ENCODE measurements at places on chromosomes 12 and 14.
A peak's percentile ranks its signal among the peaks of the same experiment; 100 is the strongest.

DNA sequence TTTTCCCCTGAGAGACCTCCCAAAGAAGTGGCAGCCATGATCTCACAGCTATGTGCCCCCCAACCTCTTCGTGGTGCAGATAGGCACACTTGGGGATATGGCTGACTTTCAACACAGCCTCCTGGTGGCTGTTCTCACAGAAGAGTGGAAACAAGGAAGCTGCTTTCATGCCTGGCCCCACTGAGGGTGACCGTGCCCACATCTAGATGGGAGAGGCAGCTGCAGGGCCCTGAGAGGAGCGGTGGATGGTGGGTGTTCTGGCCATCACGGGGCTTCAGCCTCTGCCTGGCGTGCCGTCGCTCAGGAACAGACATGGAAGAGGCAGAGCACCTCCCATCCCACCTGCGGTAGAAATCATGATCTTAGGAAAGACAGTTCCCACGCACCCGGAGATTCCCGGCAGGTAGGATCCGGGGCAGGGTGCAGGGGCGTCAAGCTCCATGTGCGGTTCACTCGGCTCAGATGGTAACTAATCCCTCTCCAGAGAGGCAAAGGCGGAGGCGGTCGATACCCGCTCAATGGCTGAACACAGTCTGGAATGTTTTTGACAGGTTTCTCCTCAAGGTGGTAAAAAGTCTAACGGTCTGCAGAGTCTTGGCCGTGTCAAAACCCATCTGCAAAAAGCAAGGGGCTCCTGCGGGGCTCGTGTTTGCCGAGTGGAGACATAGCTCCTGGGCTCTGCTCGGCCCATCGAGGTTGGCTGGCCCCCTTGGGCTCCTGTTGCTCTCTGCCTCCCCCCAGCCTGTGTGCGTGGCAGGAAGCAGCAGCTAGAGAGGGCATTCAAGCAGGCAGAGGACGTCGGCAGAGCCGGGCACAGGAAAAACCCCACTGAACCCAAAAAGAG, 225.2 kb upstream of the RTL1 start:
- no peak for DNase-seq

DNA sequence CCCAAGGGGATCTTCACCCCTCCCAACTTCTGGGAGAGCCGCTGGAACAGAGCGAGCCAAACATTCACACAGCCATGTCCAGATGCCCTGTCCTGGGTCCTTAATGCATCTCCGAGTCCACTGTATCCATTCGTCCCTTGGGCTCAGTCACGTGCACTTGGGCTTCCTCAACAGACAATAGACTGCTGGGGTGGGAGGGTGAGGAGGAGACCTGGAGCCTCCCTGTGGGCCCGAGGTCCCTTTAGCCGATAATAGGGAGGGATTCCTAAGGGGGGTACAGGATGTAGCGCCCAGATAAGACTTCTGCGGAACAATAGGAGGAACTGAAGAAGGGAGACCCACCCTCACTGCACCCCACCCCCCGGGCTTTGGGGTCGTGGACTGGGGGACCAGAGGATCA, 6.7 kb downstream of the ARHGEF25 start:
- no peak for DNase-seq

DNA sequence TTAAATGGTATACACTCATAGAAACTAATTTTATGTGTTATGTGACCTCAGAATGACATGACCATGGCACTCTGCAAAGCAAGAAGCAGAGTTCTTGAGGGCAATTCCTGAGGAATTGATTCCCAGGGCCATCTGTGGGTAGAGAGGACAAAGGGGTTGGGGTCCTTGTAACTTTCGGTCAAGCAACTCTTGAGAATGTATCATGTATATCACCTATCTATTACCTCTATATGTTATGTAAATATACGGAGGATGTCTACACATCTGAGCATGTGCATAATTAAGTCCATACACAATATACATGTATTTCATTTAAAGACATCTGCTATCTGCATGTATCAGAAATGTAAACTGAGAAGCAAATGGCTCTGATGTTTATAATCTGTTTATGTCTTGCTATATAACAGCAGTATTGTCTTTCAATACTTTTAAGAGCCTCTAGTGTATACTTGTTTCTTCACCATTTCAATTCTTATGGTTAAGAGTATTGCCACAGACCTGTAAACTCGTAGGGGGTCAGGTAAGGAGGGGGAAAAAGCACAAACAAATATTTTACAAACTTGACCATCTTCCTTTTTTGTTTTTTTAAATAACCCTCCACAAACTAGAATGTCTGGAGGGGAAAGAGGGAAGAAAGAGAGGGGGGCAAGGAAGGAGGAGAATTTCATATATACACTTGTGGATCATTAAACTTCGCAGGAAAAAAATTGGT, 4.5 kb downstream of the FOXA1 start:
- no peak for DNase-seq

GRCh38 chr12:48739618-48740269, 23.2 kb upstream of the CCNT1 start:
- no peak for DNase-seq

- no peak for DNase-seq
These were observed 4.2 kb downstream of the PPTC7 start for GRCh38 chr12:110578694-110579534.

- DNase-seq = no peak
These were observed 69.9 kb downstream of the C12orf56 start for GRCh38 chr12:64320611-64321010.

- DNase-seq = no peak
These were observed 1.8 kb upstream of the GCN1 start for GRCh38 chr12:120196363-120196762.

DNA sequence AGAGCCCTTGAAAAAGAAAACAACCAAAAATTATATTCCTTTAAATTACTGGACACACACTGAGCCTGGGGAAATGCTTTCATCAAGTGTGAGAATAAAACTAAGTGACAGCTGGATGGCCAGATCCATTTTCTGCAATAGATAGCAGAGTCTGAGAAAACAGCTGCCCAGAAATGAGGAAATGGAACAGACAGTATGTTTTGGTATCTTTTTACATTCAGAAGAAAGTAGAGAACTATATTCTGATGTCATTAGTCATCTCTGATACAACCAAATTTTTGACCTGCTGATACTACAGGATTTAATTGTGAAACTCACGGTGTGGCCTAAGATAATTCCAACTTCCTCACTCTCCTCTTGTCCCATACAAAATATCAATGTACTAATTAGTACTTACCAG, 78.2 kb downstream of the HMGA2 start:
- no peak for DNase-seq

GRCh38 chr12:109709401-109709991, 4.1 kb upstream of the FAM222A start:
- no peak for DNase-seq

DNA sequence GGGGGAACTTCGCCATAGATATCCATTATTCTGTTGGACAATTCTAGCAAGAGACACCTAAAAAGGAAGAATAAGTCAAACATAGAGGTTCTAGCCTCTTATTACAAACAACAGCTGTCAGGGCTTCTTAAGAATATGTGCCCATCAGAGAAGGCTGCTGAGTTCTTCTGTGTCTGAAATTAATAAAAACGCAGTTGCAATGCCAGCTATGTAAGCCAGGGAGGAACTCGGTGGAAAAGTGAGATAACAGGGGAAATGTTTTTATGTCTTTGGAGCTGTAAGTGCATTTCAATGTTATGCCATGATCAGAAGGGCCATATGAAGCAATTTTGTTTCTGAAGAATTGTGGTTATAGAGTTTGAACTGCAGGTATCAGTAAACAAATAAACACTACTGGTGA, 95.0 kb downstream of the SYT1 start:
- DNase-seq = no peak

GRCh38 chr14:98940693-98941437, 331.1 kb downstream of the BCL11B start:
- no peak for DNase-seq

DNA sequence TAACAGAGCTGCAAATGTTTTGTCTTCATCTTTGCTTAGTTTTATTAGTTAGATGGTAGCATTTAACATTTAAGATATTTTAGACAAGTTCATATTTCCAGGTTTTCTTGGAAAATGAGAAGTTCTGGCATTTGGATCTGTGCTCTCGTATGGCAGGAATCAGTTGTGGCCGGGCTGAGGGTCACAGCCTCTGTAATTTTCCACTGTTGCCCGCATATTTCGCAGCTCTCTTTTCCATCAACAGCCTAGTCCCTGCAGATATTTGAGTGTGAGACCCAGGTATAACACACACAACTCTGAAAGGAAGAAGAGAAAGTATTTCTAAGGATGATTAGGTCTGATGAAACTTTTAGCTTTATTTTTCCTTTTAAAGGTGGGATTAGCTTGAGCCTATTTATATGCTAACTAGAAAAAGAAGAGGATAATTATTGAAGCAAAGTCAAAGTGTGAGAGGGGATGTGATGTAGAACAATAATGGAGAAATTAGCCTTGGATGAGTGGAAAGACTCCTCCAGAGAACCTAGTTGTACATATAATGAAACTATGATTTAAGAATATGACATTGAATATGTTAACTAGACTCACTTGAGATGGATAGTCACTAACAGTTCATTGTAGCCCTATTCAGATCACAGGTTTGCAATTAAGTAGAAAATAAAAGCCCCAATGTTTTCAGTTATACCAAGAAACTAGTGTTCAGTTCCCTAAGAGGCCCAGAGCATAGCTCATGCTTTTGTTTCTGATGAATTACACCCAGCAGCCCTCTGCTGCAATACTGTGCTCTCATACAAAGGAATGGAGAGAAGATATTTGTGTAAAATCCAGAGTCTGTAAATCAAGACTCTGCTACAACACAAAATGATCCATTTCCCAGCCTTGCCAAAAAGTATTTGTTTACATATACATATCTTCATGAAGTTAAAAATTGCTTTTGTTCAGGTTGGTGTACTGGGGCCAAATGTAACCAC, 158.4 kb downstream of the C12orf50 start:
- no peak for DNase-seq

- no peak for DNase-seq
These were observed 12.9 kb downstream of the GNG2 start for GRCh38 chr14:51873221-51873893.

- DNase-seq = no peak
These were observed 782.5 kb downstream of the C12orf50 start for GRCh38 chr12:87246726-87247125.

GRCh38 chr12:51827925-51828818, 20.3 kb downstream of the FIGNL2 start:
- no peak for DNase-seq

DNA sequence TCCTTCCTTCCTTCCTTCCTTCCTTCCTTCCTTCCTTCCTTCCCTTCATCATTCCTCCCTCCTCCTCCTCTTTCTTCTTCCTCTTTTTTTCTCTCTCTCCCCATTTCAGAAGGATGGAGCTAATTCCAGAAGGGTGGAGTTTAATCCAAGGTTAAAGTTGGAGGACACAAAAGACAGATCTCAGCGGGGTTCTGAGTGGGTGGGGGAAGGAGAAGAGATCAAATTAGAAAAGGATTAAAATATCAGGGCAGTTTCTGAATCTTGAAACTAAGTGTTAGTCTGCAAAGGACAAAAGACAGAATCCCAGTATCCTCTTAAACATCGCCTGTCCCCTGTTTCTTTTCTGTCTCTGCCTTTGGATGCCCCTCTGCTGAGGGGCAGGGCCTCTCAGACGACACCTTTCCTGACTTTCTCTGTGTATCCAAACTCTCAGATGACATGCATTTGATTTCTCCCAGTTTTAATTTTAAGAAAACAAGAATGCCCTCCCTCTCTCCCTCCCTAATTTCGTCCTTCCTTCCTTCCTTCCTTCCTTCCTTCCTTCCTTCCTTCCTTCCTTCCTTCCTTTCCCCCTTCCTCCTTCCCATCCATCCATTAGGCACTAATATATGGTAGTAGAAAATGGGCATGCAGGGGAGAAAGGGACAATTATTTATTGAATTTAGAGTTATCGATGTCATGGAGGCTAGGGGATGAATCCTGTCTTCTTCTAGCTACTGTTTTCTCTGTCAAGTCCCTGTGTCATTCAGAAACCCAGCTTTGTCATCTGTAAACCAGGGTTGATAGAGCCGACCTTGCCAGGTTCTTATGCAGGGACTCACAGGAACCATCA, 269.1 kb downstream of the VRK1 start:
- DNase-seq = no peak

DNA sequence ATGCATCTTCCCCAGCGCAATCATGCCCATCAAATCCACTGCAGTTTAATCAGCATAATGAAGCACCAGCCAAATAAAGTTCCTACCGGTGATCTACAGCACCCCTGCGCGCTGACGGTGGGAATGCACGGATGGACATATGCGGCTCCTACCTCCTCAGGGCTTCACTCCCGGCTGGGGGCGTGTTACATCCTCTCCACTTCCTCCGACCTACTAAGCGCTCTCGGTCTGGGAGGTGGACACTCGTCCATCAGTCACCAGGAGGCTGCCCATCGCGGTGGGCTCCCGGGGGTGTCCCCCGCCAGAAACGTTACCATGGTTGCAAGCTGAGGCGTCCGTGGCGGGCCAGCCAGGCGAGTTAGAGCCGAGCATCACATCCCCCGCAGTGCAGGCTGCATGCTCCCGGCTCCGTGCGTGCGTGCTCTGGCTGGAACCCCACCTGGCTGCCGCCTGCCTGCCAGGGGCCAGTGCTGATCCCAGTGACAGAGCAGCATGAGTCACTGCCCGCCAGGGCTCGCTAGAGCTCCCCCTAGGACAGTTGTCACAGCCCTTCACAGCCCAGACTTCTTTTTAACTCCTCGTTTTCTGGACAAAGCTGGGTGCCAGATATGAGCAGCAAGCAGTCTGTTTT, 73.0 kb downstream of the CIT start:
- peak; percentile 87 for DNase-seq

DNA sequence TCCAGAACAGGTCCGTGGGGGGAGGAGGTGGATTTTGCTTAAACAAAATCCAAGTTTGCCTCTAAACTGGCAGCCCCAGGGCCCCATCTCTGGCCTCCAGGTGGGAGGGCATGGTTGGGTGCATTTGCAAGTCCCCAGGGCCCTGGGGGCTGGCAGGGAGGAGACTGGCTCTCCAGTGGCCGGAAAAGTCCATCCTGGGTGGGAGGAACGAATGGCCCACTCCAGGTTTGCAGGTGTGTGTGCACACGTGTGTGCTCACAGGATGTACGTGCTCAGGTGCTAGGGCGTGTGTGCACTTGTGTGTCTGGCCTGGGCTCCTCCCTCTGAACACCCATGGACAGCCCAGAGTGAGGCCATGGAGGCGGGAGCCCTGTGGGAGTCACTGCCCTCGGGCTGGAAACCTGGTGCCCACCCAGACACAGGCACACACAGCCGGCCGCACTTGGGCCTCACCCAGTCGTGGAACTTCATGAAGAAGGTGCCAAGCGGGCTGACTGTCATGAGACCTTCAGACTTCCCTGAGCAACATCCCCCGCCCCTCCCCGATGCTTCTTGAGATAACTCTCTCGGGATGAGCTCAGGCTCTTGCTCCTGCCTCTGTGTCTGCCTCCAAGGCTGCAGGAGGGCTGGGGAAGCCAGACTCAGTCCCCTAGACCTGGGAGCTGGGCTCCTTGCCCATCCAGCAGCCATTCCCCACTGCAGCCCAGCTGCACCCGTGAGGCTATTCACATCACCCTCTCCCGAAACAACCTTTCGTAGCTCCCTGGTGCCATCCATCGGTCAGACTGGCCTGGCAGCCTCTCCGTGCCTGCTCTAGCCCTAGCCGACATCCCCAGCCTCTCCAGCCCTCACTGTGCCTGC, 9.4 kb downstream of the AHNAK2 start:
- DNase-seq = peak; percentile 95

DNA sequence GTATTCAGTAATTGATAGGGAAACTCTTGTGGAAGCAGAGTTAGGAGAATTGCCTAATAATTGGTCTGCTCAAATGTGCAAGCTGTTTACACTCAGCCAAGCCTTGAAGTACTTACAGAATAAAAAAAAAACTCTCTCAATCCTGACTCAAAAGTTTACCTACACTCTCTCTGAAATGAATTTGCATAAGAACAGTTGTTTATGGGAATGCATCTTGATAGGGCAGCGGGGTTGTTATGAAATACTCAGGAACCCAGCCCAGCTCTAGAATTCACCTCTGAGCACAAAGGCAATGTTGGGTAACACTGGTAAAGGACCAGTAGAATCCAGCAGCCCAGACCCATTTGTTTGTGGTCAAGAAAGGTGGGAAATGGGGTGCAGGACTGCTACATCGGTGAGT, 267.0 kb downstream of the CPNE8 start:
- no peak for DNase-seq

Measured in lower leg skin (tissue), 4 donors.